ENCODE measurements at places on chromosomes 12 and 14.

GRCh38 chr14:53696217-53696965 is 260.2 kb downstream of the BMP4 start:
- no peak for DNase-seq

- DNase-seq = no peak
These were observed 322.7 kb downstream of the CEP128 start for GRCh38 chr14:80618751-80619329.

DNA sequence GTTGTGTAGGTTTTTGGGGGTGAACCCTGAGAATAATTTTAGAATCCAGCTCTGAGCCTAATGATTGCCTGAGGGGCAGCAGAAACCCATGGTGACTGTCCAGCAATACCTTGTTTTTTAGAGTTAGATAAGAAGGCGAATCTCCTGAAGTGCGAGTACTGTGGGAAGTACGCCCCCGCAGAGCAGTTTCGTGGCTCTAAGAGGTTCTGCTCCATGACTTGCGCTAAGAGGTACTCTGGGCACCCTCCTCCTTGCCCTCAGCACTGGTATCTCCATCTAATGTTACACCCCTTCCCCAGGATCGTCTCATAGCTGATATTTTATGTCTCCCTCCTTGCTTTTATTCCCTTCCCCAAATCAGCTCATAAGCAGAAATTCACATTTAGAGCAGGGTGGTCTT is 12.7 kb downstream of the M6PR start:
- no peak for DNase-seq

GRCh38 chr12:112798048-112798760 is 6.7 kb downstream of the RPH3A start:
- no peak for DNase-seq

DNA sequence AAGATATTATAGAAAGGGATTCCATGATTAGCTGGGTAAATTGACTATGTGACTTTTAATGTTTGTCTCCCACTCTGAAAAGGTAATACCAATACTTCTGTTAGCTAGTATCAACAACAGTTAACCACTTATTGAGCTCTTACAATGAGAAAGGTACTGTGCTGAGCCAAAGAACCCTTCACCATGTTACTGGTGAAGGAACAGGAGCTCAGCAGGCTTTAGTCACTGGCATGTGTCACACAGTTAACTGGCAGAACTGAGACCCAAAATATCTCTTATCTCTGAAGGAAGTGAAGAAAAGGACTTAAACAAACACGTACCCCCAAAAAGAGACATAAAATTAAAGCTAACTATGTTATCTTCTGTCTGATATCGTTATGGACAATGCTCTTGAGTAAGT is 170.6 kb downstream of the MED13L start:
- DNase-seq = no peak

DNA sequence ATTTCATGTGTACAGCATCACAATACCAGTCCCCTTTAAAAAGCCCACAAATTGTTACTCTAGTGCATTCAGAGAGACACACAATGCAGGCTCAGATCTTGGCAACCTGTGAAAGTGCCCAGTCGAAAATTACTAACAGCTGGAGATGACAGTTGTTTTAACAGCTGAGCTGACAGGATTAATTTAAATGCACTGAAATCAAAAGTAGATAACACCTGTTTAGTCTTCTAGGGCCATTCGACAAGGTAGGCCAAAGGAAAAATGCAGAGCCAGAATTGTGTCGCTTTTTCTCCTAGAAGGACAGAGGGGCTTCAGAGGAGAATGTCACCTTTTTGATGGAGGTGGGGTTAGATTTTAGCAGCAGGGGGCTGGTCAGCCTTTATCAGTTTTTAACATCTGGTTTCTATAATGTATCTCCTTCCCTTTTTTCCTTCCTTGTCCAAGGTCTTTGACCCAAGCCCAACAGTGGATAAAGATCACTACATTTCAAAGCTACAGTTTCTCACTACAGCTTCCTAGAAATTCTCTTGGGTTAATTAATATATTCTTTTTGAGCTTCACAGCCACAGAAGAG is 139.1 kb downstream of the SOX5 start:
- no peak for DNase-seq

GRCh38 chr14:105499256-105500035 is 8.4 kb downstream of the TEDC1 start:
- DNase-seq = no peak

GRCh38 chr14:106670011-106670410 is 1143.6 kb downstream of the TMEM121 start:
- DNase-seq = no peak

DNA sequence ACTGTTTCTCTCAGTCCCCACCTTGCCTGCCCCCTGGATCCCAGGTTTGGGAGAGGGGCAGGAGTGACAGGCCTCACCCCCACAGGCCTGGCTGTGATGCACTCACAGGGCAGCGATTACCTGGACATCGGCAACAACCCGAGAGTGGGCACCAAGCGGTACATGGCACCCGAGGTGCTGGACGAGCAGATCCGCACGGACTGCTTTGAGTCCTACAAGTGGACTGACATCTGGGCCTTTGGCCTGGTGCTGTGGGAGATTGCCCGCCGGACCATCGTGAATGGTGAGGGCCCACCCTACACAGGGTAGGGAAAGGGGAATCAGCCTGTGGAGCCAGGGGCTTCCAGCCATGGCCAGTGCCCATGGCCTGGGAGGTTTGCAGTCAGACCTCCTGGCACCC is 8.6 kb downstream of the ACVRL1 start:
- DNase-seq = no peak

- no peak for DNase-seq
These were observed 750 bp downstream of the CS start for GRCh38 chr12:56299308-56299852.

GRCh38 chr12:124207049-124207448 is 87.8 kb upstream of the RFLNA start:
- no peak for DNase-seq

GRCh38 chr12:57868851-57869268 is 22.3 kb upstream of the CTDSP2 start:
- no peak for DNase-seq

DNA sequence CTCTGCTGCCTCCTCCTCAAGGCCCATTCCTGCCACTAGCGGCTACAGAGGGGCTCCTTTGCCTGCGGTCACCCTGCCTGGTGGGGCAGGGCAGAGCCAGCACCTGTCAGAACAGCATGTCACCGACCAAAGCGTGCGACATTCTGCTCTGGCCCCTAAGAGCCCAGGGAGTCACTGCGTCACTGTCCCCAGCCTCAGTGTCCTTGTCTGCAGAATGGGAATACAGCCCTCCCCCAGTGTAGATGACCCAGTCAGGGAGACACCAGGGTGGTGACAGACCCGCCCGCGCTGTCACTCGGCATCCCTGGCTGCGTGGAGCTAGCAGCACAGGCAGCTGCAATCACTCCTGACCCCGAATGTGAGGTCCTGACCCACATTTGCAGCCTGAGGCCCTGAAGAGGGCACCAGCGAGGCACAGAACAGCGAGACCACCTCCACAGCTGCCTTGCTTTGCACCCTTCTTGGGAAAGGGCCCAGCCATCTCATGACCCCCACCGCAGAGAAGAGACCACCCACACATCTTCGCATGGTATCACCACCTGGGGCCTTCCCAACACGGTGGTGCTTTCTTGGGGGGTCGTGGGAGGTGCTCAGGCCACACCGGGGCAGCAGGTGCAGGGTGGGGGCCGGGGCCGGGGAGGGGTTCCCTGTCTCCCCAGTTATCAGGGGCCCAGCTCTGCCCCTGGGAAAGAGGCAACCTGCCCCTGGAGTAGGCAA is 2.5 kb downstream of the AHNAK2 start:
- no peak for DNase-seq
